ENCODE measurements at places on chromosomes 12 and 14.

DNA sequence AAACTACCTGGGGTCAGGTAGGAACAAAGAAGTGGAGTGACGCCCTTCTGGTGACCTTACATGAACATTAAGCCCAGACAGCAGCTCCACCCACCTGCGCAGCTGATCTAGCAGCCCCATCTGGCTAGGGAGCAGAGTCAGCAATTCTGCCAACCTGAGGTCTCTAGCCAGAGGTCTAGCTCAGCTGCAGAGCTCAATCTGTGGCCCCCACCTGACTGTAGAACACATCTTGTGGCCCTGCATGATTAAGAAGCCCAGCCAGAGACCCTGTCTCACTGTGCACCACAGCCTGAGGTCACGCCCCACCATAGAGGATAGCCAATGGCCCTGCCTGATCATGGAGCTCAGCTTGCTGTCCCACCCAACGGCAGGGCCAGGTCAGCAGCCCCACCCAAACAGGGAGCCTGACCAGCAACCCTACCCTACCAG is 50.6 kb upstream of the HIGD1C start:
- DNase-seq: no peak

DNA sequence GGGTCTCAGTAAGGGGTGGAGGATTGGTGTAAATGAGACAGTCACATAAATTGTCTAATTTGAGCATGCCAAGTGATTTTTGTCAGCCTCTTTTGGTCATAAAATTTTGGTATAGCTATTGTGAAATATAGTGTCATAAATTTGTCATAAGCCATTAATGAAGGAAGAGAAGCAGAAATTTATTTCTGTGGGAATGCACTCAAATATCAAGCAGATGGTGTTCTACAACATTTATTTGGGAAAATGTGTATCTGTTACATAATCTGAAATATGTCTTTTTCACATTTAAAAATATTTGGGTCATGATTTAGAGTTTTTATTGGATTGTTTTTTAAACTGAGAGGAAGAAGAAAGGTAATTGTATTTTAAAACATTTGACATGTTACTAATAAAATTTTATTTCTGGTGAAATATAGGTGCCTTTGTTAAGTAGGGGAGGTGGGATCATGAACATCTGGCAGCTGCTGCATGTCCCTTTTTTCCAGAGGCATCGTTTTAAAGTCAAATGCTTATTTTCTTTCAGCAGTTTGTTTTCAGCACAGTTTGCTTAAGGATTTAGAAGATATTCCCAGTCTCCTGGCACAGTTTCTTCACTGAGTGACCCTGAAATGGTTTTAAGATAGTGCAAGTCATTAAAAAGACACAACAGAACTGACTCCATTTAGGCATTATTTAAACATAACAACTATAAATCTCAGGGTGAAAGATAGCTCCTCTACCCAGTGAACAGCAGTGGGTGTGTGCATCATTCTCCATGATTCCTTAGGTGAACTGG is 371.7 kb downstream of the SNAPC1 start:
- no peak for DNase-seq

GRCh38 chr14:68306934-68307789 is 485.7 kb downstream of the ZFP36L1 start:
- DNase-seq: no peak

DNA sequence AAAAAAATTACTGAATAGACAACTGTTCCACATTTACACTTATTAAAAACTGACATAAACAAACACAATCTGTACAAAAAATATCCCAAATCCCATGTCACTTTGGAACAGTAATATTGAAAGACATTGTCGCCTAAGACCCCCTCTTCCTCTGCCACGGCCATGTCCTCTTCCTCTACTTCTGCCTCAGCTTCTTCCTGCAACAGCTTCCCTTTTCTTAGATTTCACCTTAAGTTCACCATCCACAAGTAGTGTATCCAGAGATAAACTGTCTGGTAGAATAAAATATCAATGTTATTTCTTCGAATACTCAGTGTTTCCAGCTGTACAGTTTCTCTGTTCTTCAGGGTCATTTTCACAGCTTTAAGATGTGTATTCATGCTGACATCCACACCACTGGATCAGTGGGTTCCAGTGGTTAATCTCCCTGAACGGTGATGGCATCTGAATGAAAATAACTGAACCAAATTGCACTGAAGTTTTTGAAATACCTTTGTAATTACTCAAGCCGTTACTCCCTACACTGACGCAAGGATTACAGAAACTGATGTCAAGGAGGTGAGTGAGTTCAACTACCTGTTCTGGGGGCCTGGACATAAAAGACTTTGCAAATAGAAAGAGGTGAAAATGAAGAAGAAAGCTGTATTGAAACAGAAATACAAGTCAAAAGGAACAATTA is 208.5 kb downstream of the C12orf50 start:
- no peak for DNase-seq
